ENCODE measurements at places on chromosomes 6 and 20. TPM values are rescaled to one million over a fixed set of nuclear protein-coding genes. Genes with fewer than 3 reads are reported as not detected.

GRCh38 chr6:29561606-29562181 lies 2.2 kb upstream of the UBD start:
- H3K4me1 ChIP-seq, result peaks cover 8% of the 10 kb centered on the region
- H3K27ac ChIP-seq, result no peak overlapping the region
- DNase-seq, result no peak
- H3K27me3 ChIP-seq, result peaks cover 30% of the 10 kb centered on the region

DNA sequence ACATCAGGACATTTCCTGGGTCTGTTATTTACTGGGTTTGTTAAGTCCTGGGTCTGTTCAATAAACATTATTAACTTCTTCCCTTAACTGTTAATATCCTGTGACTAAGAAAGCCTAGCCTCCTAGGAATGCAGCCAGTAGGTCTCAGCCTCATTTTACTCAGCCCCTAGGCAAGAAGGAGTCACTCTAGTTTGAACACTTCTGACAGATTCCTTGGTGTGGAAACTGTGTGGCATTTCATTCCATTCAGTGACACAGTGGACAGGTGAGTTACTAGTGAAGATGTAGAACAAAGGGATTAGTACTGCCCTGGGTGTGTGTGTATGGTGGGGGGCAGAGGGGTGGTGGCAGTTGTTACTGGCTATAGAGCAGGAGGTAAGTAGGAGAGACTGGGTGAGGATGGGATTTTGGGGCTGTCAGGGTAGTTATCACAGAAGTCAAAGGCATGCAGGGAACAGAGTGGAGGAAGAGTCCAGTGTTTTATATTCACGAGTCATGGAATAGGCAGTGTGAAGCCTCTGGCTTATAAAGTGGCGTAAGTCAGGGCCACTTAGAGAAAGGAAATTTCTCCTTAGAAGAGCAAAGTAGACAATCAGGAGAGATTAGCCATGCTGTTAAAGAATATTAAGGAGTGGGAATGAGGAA lies 28.4 kb downstream of the RNF182 start:
- DNase-seq, result no peak
- no peak overlapping the region for H3K4me3 ChIP-seq
- no peak overlapping the region for H3K27ac ChIP-seq
- no peaks in the 10 kb centered on the region for H3K4me1 ChIP-seq

- no peaks in the 10 kb centered on the region for H3K27me3 ChIP-seq
- H3K4me1 ChIP-seq, result peaks cover 30% of the 10 kb centered on the region
- no peak for DNase-seq
- H3K4me3 ChIP-seq, result no peak overlapping the region
- H3K27ac ChIP-seq, result peak overlapping the region; percentile 90
These were observed 8.6 kb downstream of the TPX2 start for GRCh38 chr20:31747640-31748039.

GRCh38 chr20:21507400-21508229 lies 6.2 kb downstream of the NKX2-2 start:
- no peaks in the 10 kb centered on the region for H3K36me3 ChIP-seq
- DNase-seq, result no peak
- no peak overlapping the region for H3K27ac ChIP-seq
- H3K4me1 ChIP-seq, result peaks cover 7% of the 10 kb centered on the region
- no peak overlapping the region for H3K4me3 ChIP-seq
- peaks cover 87% of the 10 kb centered on the region for H3K27me3 ChIP-seq

DNA sequence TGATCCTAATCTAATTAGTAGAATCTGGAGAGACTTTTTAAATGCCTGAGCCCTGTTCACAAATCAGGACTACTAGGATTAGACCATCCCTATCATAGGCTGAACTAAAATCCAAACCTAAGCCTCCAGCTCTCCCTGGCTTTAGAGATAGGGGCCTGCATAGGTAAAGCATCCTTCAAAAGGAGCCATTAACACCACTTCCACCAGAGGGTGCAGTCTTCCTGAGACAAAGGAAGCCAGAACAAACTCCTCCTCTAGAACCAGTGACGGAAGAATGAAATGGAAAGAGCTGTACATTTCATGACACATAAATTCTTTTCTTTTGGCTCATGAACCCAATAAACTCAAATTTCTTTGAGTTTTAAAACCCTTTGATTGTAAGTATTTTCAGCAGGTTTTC lies 291.2 kb upstream of the ADGRB3 start:
- no peaks in the 10 kb centered on the region for H3K4me1 ChIP-seq
- H3K27me3 ChIP-seq, result no peaks in the 10 kb centered on the region
- H3K27ac ChIP-seq, result no peak overlapping the region
- DNase-seq, result no peak
- no peaks in the 10 kb centered on the region for H3K36me3 ChIP-seq

CTAGE9 gene
- not detected for total RNA-seq

DNA sequence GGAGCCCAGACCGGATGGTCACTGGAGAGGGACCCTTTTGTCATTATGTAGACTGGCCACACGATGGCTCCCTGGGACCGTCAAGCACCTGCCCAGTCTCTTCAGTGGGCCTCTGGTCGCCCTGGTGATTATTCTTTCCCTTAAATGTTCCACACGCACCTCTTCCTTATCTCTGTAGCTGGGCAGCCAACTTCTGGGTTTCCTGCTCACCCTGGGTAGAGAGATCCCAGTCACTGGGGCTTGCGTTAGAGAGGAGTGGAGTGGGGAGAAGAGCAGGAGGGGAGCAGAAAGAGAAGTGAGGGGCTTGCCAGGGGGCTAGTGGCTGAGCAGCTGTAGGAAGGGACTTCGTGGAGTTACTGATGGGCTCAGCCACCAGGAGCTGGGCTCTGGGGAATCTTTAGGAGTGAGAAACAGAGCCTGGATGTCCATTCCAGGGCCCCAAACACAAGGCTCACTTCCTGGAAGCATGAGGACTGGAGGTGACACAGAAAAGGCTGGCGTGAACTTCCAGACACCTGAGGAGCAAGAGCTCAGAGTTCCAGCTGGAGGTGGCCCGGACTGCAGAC lies 150.1 kb downstream of the DHX35 start:
- peak overlapping the region; percentile 62 for H3K27ac ChIP-seq
- H3K4me1 ChIP-seq, result peaks cover 10% of the 10 kb centered on the region
- H3K27me3 ChIP-seq, result peaks cover 29% of the 10 kb centered on the region
- DNase-seq, result peak; percentile 34

DNA sequence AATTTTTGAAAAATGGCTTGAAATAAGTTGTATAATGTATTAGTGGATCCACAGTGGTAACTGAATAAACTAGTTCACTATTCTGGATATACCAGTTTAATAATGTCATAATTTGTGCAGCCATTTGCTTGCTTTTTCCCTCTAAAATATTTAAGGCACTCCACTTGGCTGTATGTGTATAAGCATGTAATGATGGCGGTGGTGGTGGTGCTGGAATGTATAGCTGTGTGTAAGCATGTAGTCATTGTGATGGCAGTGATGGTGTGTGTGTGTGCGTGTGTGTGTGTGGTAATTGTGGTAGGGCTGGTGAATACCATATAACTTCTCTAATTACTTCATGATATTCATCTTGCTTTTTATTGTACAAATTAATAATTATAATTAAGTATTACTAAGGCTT lies 89.2 kb upstream of the HIVEP1 start:
- no peaks in the 10 kb centered on the region for H3K36me3 ChIP-seq
- no peak for DNase-seq
- H3K27ac ChIP-seq, result no peak overlapping the region
- peaks cover 3% of the 10 kb centered on the region for H3K27me3 ChIP-seq

- H3K27ac ChIP-seq, result no peak overlapping the region
- H3K4me3 ChIP-seq, result no peak overlapping the region
- H3K36me3 ChIP-seq, result no peaks in the 10 kb centered on the region
- H3K4me1 ChIP-seq, result no peaks in the 10 kb centered on the region
- DNase-seq, result no peak
These were observed 87.0 kb upstream of the RSPO3 start for GRCh38 chr6:127031511-127031910.

DNA sequence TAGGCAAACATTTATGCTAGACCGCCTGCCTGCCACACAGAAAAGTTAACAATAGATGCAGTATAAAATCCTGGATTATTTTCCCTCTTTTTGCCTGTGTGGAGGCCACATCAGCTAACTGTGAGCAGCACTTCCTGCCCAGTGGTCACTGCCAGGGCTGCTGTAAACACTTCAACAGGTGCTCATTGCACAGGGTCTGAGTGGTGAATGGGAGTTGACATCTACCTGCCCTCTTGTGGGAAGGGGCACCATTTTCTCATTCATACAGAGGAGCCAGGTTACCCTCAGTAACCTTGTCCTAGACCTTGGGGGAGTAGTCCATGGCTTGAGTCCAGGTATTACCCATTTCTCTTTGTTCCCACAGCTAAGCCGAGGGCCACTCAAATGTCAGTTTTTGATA lies 235.3 kb downstream of the TMEM242 start:
- DNase-seq, result no peak
- peaks cover 11% of the 10 kb centered on the region for H3K36me3 ChIP-seq
- H3K27ac ChIP-seq, result no peak overlapping the region
- H3K27me3 ChIP-seq, result no peaks in the 10 kb centered on the region
- peaks cover 33% of the 10 kb centered on the region for H3K4me1 ChIP-seq

- H3K4me1 ChIP-seq, result peaks cover 9% of the 10 kb centered on the region
- no peak overlapping the region for H3K27ac ChIP-seq
- DNase-seq, result no peak
These were observed 5.2 kb downstream of the SGK2 start for GRCh38 chr20:43563991-43564390.

RAMACL gene
- total RNA-seq, result 1.7 TPM

IRAK1BP1 gene
- 10.7 TPM for total RNA-seq

FGD2 gene
- total RNA-seq, result not detected

DNA sequence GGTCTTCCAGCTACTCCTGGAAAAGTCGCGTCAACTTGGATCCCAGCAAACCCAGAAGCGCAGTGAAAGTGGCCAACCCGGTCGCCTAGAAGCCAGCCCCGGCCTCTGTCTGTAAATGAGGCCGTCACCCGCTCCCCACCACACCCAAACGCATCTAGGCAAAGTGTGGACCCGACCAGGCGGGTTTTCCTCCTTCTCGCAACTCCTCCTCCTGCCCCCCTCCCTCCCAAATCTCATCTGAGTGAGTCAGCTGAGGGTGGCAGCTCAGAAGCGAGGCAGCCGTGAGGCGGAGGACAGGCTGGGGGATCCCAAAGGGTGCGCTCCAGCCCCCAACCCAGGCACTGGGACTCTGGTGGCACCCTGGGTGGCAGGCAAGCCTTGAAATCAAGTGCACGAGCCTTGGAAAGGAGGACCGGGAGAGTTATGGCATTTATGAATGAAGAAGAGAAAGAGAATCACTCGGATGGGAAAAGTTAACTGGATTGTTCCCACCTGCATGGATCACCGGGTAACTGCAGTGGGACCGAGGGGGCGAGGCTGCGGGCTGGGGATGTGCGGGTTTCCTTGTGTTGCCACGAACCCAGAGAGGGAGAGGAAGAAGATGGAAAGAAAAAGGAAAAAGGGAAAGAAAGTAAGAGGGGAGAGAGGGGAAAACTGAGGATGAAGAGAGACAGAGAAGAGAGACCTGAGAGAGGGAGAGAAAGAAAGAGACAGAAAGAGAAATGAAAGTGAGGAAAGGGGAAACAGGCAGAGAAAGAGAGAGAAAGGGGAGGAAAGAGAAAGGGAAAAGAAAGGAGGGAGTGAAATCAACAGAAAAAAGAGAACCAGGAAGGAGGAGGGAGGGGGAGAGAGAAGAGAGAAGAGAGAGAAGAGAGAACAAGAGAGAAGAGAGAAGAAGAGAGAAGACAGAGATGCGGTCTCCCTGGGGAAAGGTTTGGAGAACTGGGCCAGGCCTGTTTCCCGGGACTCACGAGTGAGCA lies at the start of gene APCDD1L:
Gene APCDD1L (minus strand): TSS at position 167 of the 980 bp plus-strand sequence. CDS start 692 bp downstream, outside the sequence.
- no peak for DNase-seq
- H3K36me3 ChIP-seq, result no peaks in the 10 kb centered on the region
- H3K27me3 ChIP-seq, result peaks cover 78% of the 10 kb centered on the region

GRCh38 chr6:44580901-44581300 lies 193.4 kb downstream of the CDC5L start:
- H3K4me1 ChIP-seq, result no peaks in the 10 kb centered on the region
- no peaks in the 10 kb centered on the region for H3K36me3 ChIP-seq
- H3K4me3 ChIP-seq, result no peak overlapping the region

DNA sequence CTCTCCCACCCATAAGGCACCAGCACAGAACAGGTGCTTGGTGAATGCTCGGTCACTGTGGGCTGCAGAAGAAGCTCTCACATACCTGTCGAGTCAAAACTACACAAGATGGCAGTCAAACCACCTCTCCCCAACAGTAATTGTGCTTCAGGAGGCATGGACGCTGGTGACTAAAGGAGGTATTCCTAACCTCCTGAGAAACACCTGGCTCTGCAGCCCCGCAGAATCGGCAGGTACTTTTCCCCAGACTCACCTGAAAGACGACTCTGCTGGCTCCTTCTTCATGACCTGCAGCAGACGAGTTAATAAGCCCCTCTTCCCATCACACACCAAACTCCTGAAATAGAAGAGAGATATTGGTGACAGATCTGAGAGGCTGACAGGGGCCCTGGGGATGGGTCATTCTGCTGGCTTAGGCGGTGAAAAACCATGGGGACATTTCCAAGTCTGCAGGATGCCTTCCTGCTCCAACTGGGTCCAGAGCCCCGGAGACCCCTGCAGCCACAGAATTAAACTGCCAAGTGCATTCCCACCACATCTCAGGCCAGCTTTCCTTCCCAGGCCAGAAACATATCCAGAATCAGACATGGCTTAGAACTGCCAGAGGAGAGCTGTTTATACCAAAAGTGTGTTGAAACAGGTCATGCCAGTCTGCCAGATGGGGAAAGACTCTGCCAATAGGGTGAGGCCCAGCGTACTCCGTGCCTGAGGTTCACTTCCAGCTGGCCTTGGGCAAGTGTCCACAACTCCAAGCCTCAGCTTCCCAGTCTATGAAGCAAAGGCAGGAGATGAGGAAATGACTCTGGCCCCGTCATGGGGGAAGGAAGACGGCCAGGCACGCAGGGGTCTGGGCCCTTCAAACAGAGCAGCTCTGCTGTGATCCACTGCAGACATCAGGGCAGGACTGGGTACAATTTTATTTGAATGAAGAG lies 53.0 kb downstream of the MYH7B start:
- no peaks in the 10 kb centered on the region for H3K27me3 ChIP-seq
- DNase-seq, result no peak
- peaks cover 41% of the 10 kb centered on the region for H3K36me3 ChIP-seq
- no peak overlapping the region for H3K4me3 ChIP-seq
- H3K4me1 ChIP-seq, result no peaks in the 10 kb centered on the region

- DNase-seq, result no peak
- H3K36me3 ChIP-seq, result no peaks in the 10 kb centered on the region
- H3K27me3 ChIP-seq, result no peaks in the 10 kb centered on the region
- no peak overlapping the region for H3K4me3 ChIP-seq
- peaks cover 7% of the 10 kb centered on the region for H3K4me1 ChIP-seq
These were observed 6.2 kb downstream of the DUSP22 start for GRCh38 chr6:298233-299103.

All from progenitor cell of endocrine pancreas (in vitro differentiated cells).